D721Med (cell line): ENCODE measurements at places on chromosomes 4 and X.

- DNase-seq = no peak
Observed at GRCh38 chrX:153792368-153792767, 1.8 kb downstream of the IDH3G start.

GRCh38 chr4:142598132-142598531 lies 248.0 kb downstream of the INPP4B start:
- no peak for DNase-seq

GRCh38 chrX:12955882-12956703 lies 18.8 kb upstream of the TMSB4X start:
- DNase-seq = no peak

DNA sequence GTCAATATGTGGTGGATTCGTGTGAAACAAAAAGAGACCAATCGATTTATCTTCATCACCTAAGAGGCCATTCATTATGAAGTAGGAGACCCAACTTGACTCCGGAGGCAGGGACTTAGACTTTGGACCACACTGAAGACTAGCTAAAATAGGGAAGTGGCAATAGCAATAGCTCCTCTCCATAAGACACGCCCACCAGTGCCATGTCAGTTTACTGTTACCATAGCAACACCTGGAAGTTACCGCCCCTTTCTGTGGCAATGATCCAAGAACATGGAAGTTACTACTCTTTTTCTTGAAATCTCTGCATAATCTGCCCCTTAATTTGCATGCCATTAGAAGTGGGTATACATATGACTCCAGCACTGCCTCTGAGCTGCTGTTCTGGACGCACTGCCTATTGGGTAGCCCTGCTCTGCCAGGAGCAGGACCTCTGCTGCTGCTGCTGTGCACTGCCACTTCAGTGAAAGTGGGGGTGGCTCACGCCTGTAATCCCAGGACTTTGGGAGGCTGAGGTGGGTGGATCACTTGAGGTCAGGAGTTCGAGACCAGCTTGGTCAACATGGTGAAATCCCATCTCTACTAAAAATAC lies 163.2 kb downstream of the PRKX start:
- DNase-seq = no peak

DNA sequence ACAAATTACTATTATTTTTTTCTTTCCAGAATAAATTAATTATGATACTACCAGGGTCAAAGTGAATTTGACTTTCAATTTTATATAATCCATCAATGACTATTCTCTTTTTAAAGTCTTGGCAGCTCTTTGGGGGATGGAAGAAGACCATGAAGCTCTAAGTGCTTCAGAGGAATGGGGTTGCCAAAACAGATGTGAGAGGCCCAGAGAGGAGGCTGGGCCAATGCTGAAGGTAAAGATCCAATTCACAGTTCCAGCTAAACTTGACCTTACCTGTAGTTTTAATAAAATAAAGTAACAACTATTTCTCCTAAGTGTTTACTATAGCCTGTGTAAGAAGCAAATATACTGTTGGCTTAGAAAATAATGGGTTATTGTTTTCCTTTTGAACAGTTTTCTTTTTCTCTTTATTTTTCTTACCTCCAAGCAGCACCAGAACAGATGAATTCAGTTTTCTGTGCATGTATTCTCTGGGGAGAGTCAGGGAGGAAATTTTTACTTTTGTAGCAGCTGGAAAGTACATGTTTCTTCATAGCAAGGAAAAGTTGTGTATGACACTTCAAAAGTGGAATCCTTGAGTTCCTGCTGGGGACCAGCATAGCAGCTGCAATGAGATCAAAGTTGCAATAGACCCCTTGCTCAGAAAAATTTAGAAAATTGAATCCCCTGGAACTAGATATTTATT lies 104.9 kb downstream of the CEP44 start:
- no peak for DNase-seq

DNA sequence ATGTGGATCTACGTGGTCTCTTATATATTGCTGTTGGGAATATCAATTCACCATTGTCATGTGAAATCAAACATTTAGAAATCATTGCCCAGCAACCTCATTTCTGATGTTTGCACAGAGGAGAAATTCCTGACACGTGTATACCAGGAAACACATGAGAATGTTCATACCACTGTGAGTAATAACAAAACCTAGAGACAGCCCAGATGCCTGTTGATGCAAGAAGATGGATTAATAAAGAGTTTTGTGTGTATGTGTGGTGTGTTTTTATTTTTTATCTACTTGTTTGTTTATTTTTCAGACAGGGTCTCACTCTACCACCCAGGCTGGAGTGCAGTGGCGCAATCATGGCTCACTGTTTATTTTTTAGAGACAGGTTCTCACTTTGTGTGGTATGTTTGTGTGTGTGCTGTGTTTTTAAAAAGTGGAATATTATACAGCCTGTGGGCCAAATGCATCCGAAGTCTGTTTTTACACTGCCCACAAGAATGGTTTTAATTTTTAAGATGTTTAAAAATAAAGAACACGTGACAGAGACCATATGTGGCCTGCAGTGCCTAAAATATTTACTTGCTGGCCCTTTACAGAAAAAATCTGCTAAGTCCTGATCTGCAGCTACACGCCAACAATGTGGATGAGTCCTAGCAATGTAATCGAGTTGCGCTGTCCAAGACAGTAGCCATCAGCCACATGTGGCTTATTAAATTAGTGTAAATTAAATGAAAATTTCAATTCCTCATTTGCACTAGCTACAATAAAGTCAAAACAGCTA lies 39.2 kb downstream of the TXLNG start:
- DNase-seq = no peak

DNA sequence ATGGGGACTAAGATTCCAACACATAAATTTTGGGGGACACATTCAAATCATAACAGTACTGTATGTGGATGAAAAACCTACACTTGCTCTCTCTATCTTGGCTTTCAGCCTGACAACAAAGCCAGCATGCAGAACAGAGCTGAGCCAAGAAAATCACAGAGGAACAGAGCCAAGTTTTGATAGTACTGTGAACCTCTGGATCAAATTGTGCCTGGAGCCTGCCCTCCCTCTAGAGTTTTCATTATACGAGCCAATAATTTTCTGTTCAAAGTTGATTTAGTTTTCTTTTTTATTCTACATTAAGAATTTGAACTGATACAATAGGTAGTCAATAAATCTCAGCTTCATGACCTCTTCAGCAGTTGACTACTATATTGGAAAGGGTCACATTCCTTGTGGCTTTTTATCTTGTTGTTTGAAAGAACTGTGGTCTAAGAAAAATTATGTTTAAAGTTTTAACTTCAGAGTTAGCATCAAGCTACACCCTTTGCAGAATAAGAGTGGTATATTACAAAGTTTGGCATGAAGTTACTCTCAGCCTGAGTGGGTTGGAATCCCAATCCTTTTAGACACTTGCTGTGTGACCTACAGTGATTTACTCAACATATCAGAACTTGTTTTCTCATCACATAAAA lies 31.1 kb downstream of the GRID2 start:
- DNase-seq = no peak

GRCh38 chrX:150365990-150366911 lies 3.1 kb downstream of the MAMLD1 start:
- no peak for DNase-seq

GRCh38 chrX:8679550-8679949 lies 52.4 kb downstream of the ANOS1 start:
- DNase-seq = no peak
